Heart right ventricle (tissue), 16 donors: ENCODE measurements at places on chromosomes 7 and 10.

GRCh38 chr10:118607768-118608354 is 12.4 kb upstream of the PRLHR start:
- DNase-seq = no peak

DNA sequence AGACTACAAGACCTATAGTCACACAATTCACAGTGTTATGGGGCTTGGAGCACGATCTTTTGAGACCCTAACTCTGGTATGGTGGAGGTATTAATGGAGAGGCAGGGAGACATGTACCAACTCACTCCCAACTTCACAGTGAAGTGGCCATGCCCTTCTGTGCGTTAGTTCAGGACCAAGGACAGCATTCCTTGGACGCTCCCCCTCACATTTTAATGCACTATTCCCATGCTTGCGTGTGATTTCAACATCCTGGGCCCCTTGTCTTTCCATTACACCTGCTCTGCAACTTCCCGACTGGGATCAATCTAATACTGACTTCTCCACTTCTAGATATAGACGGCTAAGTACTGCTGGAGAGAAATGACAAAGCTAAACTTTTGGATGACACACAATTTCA is 72.7 kb downstream of the PLCE1 start:
- DNase-seq = no peak

- DNase-seq = no peak
Measured at GRCh38 chr10:43181146-43181545, 42.9 kb downstream of the CSGALNACT2 start.

DNA sequence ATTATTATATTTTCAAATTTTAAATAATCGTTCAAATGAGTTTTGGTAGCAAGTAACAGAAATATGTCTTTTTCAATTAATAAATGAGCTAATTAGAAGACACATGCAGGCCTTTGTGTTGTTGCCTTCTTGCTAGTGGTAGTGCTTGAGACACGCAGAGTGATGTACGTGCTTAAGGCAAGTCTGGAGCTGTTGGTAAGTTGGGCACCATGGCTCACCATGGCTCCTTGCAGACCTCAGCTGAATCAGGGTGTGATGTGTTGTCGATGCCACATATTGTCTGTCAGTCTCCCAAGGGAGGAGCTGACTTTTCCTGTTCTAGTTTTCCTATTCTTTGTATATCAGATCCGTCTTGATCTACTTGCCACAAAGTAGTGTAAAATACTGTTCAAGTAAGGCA is 8.3 kb downstream of the CDK14 start:
- no peak for DNase-seq

DNA sequence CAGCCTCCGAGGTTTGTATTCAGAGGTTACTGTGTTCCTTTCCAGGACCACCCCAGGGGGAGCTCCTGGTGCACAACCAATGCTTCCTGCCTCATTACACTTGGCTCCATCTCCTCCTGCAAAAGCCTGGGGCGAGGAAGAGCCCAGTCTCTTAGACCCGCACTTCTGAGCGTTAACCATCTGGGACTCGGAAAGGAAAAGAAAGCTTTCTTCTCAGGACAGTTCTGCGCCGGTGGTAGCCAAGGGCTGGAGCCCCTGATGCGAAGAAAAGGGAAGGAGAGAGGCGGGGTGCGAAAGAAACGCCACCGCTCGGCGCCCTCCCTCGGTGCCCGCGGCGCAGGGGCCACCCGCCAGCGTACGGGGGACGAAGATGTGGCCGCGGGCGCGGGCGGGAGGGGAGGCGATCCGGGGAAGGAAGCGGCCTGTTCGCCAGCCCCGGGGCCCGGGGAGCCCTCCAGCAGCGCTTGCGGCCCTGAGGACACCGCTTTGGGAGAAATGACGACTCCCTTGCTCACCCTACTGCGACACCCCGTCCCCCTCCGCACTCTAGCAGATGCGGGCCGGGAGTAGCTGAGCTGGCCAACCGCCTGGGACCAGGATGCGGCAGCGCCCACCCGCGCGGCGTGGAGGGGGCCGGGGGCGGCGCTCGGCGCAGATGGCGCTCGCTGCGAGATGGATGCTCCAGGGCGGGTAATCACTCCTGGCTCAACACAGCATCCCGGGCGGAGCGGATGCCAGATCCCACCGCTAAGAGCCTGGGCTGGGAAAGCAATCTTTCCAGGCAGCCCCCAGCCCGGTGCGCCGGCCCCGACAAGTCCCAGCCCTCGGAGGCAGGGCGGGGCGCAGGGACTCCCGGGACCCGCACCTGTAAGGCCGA is 1.3 kb downstream of the NRCAM start:
- no peak for DNase-seq

DNA sequence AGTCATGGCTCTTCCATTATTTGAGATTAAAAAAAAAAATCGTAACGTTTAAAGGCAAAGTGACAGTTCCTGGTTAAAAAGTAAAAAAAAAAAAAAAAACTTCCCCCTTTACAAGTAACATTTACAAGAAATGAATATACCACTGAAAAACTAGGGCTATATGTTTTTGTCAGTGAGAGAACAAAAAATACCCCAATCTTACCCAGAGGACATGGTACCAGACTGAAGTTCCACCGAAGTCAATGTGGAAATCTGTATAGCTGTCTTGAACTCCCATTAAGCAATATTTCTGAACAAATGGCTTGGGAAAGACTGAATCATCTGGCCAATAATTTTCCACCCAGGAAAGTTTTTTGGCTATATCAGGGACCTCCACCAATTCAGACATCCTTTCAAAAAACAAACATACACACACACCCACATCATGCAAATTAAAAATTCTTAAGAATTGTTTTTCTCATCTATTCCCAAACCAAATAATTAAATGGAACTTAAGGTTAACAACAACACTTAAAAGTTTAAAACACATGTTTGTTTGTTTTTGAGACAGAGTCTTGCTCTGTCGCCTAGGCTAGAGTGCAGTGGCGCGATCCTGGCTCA is 50.2 kb downstream of the KDM7A start:
- DNase-seq = no peak

DNA sequence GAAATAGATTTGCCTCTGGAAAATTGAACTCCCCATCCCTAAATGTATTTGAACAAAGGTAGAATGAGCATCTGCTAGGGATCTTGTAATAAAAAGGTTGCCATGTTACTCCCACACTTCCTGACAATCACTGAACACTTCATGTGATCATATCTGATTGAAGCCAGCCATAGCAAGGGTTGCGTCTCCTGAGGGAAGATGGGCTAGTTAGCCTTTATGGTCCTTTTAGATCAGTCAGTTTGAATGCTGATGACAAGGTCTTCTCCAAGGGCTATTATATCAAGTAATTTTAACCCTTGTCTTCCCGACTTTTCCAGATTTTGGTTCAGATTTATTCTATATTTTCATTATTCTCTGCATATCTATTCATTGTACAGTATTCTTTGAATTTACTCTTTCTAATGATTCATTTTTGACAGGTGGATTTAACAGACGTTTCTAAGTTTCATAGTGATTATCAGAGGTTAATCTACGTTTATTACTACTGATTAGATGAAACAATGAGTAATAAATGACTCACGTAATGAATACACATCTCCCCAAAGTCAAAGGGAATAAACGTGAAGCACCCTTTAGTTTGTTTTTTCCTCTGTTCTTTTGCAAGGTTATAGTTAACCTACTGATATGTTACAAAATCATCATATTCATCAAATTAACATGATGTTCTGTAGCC is 28.1 kb downstream of the CSGALNACT2 start:
- no peak for DNase-seq

DNA sequence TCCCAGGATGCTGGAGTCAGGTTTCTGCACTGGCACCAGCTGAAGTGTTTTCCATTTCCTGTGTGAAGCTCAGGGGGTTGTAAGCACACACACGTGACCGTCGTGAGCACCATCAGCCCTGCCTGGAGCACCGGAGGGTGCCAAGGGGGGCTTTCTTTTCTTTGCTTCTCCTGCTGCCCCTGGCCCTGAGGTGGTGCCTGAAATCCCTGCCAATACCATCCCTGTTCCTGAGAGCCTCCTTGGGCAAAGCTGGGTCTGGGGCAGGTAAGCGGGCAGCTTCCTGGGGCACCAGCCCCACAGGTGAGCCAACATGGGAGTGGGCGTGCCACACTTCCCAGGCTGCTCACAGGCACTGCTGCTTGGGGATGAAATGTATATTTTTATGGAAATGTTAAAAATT is 593.6 kb downstream of the DNAJB6 start:
- DNase-seq = no peak

DNA sequence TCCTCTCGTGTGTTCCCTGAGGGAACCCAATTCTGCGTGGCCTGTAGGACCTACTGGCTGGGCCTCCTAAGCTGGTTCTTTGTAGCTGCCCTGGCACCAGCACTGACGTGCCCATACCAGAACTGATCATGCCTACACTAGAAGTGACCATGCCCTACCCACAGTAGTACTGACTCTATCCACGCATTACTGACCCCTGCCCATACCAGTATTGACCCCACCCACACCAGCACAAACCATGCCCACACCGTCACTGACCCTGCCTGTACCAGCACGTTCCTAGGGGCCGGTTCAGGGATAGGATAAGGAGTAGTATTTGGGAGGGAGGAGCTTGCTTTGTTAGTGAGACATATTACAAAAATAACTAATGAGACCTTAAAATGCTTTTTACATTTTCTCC is 88.0 kb downstream of the DOCK1 start:
- no peak for DNase-seq

DNA sequence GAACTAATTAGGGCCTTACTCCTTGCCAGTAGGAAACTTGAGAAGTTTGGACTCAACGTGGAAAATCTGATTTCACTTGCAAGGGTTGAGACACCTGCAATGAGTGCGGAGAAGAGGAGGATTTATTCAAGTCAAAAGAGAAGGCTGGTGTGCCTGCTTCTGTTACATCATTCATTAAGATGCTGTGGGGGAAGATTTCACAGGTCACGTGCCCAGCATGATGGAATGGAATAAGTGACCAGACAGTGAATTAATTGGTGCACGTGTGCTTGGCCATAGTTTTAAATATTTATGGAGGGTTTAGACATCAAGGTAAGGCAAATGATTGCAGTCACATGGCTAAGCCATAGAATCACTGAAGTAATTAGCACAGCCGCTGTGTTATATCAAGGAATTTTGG is 155.0 kb downstream of the C7orf25 start:
- DNase-seq = no peak

GRCh38 chr10:132120200-132120599 is 54.5 kb downstream of the JAKMIP3 start:
- DNase-seq = no peak

GRCh38 chr7:26663874-26664273 is 200.5 kb downstream of the SKAP2 start:
- DNase-seq = no peak

DNA sequence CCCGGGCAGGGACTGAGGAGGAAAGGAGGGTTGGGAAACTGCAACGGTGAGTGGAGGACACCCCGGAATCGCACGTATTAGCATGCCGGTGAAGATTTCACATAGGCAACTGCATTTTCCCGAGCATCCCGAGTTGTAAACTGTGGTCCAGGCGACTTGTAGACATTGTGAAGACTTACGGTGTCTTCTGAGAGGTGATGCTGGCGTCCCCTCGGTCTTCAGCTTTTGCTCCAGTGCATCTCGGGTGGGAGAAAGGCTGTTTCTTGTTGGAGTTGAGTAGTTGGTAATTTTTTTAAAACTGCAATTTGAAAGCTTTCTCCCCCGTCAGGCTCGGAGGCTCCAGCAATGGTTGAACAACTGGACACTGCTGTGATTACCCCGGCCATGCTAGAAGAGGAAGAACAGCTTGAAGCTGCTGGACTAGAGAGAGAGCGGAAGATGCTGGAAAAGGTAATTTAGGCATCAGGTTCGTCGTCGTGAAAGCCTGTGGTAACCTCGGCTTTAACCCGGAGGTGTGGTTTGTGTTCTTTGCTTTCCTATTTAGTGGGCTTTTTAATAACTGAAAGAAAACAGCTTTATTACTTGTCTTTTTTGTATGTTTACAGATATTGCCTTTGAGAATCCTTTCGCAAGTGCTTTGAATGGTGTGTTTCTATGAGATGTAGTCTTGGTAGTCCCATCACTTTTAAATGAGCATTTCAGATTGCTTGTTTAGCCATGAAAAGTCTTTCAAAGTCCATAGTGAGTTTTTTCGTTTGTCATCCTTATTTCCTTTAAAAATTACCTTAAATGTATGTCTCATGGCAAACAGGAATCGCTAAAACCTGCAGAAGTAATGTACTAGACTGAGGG is 687 bp downstream of the HELLS start:
- DNase-seq = no peak

DNA sequence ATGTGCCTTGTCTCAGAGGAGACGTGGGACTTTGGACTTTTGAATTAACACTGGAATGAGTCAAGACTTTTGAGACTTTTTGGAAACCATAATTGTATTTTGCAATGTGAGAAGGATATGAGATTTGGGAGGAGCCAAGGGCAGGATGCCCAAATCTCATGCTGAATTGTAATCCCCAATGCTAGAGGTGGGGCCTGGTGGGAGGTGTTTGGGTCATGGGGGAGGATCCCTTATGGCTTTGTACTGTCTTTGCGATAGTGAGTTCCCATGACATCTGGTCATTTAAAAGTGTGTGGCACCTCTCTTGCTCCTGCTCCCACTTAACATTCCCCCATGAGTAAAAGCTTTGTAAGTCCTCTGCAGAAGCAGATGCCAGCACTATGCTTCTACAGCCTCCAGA is 39.2 kb downstream of the DNAJC9 start:
- DNase-seq = no peak

- DNase-seq = no peak
Measured at GRCh38 chr10:122116331-122116730, 127.4 kb downstream of the TACC2 start.

GRCh38 chr7:103075337-103075918 is 488 bp downstream of the ARMC10 start:
- peak; percentile 49 for DNase-seq

DNA sequence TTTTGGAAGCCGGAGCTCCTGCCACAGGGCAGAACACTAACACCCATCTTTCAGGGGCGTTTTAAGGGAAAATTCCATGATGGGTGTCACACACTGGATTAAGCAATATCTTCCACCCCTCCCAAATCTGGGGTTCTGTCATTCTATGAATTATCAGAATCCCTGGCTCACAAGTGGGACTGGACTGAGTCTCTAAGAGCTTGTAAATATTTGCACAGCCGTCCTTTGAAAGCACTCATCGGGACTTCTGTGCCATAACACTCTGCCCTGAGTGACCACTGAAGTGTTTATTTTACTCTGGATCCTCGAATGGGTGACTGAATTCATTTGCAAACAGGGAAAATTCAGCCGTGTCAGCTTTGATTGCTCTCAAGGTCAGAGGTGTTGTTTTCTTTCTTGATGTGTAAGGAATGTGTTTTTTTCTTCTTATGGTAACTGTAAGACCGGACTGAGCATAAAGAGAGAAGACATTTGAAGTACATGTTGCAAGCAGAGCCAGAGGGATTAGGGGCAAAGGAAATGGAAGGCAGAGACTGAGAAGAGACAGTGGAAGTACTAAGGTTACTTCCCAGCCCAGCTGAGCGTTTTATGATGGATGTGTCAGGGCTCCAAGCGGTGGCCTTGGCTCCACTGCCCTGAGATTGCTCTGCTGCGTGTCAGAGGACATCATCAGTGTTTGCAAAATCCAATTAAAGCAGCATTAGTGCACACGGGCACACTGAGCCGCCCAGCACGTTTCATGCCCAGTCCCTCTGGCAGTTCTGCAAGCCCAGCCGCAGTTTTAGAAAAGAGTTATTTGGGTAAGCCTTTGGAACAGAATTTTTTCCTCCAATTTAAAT is 17.7 kb upstream of the GTPBP4 start:
- DNase-seq = no peak
